ENCODE measurements at places on chromosomes 3 and 15.

- DNase-seq: no peak
- no peak overlapping the region for H3K27ac ChIP-seq
- no peak overlapping the region for H3K4me3 ChIP-seq
- H3K4me1 ChIP-seq: peaks cover 4% of the 10 kb centered on the region
- no peaks in the 10 kb centered on the region for H3K27me3 ChIP-seq
- no peaks in the 10 kb centered on the region for H3K36me3 ChIP-seq
Observed at GRCh38 chr3:71520161-71521020, 63.1 kb downstream of the FOXP1 start.

GRCh38 chr3:188624384-188624783 lies 470.4 kb downstream of the LPP start:
- no peaks in the 10 kb centered on the region for H3K27me3 ChIP-seq
- no peak for DNase-seq
- H3K4me1 ChIP-seq: no peaks in the 10 kb centered on the region
- H3K36me3 ChIP-seq: no peaks in the 10 kb centered on the region

DNA sequence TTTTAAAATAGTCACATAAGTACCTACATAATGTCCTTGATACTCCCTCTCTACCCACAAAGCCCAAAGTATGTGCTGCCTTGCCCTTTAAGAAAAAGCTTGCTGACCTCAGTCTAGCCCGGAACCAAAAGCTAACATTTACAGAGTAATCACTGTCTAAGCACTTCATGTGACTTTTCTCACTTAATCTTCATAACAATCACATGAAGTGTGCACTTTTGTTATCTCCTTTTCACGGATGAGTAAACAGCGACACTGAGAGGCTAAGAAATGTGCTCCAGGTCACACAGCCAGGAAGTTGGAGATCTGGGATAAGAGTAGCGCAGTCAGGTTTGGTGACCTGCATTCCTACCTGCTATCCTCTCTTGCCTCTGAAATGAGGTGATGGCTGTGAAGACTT lies 194.0 kb downstream of the ITPR1 start:
- no peak for DNase-seq
- no peaks in the 10 kb centered on the region for H3K36me3 ChIP-seq
- no peak overlapping the region for H3K27ac ChIP-seq
- H3K27me3 ChIP-seq: no peaks in the 10 kb centered on the region
- no peaks in the 10 kb centered on the region for H3K4me1 ChIP-seq
- H3K4me3 ChIP-seq: no peak overlapping the region

- no peak overlapping the region for H3K27ac ChIP-seq
- DNase-seq: no peak
- H3K4me1 ChIP-seq: no peaks in the 10 kb centered on the region
- H3K4me3 ChIP-seq: no peak overlapping the region
Observed at GRCh38 chr3:100010087-100010417, 104.2 kb downstream of the FILIP1L start.

DNA sequence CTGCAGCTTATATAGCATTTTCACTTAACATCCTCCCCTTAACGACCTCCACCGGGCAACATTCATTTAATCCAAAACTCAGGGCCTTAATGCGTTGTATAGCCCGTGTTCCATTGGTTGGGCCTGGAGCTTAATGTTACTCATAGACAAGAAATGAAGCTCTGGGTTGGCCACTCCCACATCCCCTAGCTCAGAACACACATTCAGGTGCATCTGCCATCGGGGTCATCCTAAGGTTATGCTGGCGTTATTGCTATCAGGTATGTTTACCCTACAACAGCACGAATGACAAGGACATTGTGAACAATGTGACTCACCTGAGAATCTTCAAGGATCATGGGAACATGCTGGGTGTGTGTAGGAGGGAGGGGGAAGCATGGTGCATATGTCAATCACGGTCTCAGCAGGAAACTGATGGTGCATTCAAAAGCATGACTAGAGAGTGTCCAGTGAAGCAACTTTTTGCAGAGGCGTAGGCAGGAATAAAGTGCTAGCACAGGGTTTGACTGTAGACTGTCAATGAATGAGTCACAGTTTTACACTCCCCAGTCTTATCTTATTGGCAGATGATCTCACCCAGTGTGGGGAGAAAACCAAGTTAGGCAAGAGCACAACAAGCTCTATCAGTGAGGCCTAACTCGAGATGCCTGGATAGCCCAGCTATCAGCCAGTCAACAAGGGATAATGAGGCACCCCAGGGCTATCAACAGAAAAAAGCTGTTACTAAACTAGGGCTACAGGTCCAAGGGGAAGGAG lies 402.1 kb upstream of the MCTP2 start:
- H3K4me1 ChIP-seq: no peaks in the 10 kb centered on the region
- no peaks in the 10 kb centered on the region for H3K36me3 ChIP-seq
- H3K4me3 ChIP-seq: no peak overlapping the region
- no peak overlapping the region for H3K27ac ChIP-seq
- DNase-seq: no peak

- H3K27me3 ChIP-seq: no peaks in the 10 kb centered on the region
- no peaks in the 10 kb centered on the region for H3K36me3 ChIP-seq
- DNase-seq: no peak
Observed at GRCh38 chr15:46576646-46577395, 942.0 kb downstream of the SQOR start.

DNA sequence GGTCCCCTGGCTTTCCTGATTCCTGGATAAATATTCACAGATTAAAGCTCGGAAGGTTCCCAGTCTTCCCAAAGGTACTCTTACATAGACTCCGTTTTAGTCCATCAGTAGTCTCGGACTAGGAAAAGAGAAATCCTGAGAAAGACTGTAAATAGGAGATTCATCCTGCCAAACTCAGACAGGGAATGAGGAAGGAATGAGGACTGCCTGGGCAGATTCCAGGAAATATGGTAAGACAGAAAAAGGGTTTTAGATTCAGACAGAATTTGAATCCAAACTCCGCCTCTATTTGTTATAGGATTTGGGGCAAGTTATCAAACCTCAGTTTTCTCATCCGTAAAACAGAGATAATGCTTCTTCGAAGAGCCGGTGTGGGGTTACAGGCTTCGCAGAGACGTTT lies 77.8 kb upstream of the VGLL4 start:
- H3K36me3 ChIP-seq: no peaks in the 10 kb centered on the region
- H3K4me1 ChIP-seq: peaks cover 9% of the 10 kb centered on the region
- no peak for DNase-seq
